ENCODE measurements at places on chromosomes 16 and 17.
A peak's percentile ranks its signal among the peaks of the same experiment; 100 is the strongest.

DNA sequence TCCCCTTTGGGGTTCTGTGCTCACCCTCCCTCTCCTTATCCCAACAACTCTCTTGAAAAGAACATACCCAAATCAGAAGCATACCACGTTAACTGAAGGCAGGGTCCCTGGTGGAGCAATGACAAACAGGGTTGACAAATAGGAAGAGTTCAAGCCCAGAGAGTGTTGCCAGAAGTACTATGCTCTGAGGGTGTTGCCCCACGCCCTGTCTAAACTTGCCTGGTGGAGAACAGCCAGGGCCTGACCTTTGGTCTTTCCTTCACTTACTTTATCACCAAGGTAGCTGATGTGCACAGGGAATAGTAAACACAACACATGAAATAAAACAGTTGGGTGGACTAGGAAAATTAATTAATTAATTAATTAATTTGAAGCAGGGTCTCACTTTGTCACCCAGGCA, 23.3 kb downstream of the ZNF75A start:
- no peak for DNase-seq

- DNase-seq, result no peak
Measured at GRCh38 chr16:48958681-48959080, 323.0 kb downstream of the CBLN1 start.

- no peak for DNase-seq
Measured at GRCh38 chr16:83700918-83701317, 106.9 kb upstream of the HSBP1 start.

- DNase-seq, result no peak
Measured at GRCh38 chr16:50519001-50519400, 29.2 kb upstream of the NKD1 start.

DNA sequence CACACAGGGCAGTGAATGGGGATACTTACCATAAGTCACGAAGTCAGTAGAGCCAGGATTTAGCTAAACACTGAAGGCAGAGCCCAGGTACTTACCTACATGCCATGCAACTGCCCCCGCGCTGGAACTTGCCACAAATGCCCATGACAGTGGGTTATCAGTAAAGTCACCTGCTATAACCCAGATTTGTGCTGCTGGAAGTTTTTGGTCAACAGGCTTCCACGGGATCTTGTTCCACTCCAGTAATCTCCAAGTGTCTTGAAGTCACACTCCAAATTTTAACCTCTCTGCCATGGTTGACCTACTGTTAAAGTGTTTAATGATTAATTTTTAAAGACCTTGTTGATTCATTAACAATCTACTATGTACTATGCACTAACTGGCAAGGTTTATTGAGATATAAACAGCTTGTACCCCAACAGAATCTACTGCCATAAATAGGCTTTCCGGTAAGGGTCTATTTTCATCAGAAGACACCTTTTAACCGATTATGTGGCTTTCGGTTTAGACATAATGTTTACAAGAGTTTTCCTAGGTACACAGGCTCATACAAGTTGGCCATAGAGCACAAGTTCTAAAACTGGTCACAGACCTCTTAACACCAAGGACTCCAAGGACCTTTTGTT, 6.3 kb upstream of the SLC5A11 start:
- DNase-seq, result no peak

DNA sequence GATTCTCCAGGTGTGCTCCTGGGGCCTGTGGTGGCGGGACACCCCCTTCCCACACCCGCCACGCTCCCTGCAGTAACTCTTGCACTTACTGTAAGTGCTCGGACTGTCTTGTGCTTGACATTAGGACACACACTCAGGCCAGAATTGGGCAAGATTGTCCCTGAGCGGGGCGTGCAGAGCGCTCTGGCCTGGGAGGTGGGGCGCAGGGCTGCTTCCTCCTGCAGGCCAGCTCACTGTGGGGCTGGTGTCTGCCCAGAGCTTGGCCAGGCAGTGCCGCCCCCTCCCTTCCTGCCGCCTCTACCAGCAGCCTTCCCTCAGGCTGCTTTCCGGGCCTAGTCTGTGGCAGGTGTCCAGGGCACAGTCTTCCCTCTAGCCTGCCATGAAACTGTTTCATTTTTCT, 6.1 kb upstream of the ATP6V0C start:
- DNase-seq, result no peak

DNA sequence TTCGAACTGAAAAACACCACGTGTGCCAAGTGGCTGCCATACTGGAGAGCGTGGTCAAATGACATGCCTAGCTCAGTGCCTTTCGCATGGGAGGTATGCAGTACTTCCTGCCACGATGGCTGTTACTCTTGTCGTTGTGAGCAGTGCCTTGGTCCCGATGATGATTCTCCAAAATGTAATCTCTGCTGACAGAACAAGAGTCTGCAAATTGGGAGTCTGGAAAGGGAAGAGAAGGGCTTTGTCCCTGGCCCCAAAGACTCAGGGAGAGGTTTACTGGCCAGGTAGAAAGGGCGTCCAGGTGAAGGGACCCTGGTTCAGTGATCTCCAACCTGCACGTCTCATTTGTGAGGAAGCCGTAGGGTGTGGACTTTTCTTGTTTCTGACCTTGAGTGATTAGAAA, 336.6 kb downstream of the WWOX start:
- no peak for DNase-seq

- DNase-seq, result no peak
Measured at GRCh38 chr17:51245535-51245934, 14.3 kb downstream of the MBTD1 start.

DNA sequence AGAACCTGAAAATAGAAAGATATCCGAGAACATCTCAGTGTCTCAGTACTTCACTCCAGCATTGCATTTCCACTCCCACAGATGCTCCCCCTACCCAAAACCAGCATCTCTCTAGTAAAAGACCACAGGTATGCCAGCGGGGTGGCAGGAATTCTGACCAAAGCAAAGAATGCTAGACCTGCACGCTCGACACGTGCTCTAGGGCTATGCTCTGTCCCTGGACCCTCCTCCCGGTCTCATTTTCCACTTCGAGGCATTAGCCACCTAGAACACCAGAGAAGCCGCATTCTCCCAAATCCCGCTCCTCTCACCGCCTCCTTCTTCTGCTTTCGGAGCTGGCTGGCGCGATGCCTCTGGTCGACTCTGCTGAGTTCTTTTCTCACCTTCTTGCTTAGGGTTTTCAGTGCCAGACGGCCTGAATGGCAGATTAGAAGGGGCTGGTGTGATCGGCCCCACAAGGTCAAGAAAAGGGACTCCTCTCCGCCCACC, 487 bp downstream of the TSR1 start:
- DNase-seq, result no peak

DNA sequence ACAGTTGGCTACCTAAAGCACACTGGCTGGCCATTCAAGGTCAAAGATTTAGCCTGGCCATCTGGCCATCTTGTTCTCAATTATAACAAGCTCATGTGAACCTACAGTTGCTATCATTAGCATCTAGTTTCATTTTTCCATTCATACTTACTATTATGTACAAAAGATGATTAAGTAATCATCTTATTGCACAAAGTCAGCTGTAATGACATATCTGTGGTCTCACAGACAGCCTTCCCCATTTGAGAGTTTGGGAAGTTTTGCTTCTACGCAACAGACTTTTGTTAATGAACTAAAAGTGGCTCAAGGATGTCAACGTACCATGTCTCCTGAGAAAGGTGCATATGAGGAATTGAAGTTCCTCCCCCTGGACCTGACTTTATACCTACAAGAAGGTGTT, 51.3 kb downstream of the HS3ST3B1 start:
- DNase-seq, result no peak

DNA sequence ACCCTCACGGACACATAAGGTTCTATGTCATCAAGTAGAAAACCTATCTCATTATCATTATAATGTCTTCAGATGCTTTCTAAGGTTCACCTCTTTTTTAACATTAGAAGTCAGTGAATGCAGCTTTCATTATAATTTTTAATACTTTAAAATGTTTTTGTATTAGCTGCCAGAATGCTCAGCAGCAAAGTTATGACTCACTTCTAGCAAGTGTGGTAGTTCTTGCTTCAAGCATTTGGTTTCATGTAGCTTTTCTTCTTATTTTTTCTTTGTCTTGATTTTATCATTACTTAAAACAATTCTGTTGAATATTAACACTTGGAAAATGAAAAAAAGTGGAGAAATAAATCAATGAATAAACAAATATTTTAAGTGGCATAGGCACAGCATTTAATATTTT, 23.4 kb downstream of the LPCAT2 start:
- no peak for DNase-seq

DNA sequence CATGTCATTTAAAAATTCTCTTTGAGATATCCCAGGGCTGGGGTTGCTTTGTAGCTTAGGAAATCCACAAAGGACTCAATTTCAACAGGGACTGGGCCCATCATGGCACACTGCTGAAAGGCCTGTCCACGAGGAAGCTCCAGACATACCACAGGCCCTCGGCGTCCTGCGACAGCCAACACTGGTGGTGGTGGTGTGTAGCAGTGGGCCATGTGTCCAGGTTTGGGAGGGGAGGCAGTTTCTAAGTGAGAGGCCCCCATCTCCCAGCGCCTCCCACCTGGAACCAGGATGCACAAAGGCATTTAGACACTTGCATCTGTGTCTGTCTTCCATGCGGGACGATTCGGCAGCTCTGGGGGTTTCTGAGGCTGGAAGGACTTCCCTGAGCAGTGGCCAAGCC, 65.2 kb upstream of the ZNF423 start:
- no peak for DNase-seq

- peak; percentile 7 for DNase-seq
Measured at GRCh38 chr16:52976539-52977167, 76.0 kb downstream of the CHD9NB start.

DNA sequence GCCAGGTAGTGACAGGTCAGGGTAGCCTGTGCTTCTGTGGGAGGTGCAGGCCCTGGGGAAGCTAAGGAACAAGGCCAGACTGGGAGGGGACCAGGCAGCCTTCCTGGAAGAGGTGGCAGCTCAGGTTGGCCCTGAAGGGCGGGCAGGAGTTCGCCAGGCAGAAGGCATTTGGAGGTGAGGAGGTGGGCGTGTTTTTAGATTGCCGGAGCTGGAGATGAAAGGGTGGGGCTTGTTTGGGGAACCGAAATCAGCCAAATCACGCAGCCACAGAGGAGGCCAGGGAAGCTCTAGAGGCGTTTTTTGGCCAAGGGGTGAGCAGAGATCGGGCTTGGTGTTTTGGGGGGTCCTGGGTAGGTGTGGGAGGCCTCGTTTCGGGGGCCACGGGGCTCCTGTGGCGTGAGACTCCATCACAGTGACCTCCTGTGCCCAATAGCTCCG, 7.6 kb downstream of the ADCY7 start:
- DNase-seq, result peak; percentile 43

DNA sequence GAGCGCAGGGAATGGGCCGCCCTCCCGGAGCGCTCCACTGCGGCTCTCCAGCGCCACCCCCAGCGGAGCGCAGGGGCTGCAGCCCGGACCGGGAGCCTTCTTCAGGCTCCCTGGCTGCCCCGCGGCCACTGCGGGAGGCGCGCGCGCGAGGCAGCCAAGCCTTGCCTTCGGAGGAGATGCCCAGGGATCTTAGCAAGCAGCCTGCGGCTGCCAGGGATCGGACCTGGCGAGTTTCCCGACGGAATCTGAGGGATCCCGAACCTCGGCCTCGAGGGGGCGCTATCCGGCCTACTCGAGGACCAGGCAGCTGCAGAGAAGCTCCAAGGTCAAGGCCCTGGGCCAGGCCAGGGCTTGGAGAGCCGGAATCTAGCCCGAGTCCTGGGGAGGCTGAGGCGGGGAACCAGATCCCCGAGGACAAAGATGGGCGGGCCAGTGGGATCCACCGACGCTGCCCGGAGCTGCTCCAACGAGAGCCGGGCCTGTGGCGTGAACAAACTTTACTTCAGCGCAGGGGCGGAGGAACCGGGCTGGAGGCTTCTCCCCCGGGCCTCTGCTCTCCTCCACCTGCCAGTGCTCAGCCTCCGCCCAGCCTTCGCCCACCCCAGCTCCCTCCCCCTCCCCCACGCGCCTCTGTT, at the start of gene IRX6:
Gene IRX6, plus strand, starts transcription at position 567 of the 635 bp plus-strand sequence. CDS start 889 bp downstream, outside the sequence.
- DNase-seq, result no peak

All from CD4-positive, alpha-beta T cell treated with Interleukin-21 for 1 hour (primary cell).